ENCODE measurements at places on chromosomes 7 and 10.

- DNase-seq: peak; percentile 23
Observed at GRCh38 chr10:62560201-62560819, 186.1 kb downstream of the ZNF365 start.

DNA sequence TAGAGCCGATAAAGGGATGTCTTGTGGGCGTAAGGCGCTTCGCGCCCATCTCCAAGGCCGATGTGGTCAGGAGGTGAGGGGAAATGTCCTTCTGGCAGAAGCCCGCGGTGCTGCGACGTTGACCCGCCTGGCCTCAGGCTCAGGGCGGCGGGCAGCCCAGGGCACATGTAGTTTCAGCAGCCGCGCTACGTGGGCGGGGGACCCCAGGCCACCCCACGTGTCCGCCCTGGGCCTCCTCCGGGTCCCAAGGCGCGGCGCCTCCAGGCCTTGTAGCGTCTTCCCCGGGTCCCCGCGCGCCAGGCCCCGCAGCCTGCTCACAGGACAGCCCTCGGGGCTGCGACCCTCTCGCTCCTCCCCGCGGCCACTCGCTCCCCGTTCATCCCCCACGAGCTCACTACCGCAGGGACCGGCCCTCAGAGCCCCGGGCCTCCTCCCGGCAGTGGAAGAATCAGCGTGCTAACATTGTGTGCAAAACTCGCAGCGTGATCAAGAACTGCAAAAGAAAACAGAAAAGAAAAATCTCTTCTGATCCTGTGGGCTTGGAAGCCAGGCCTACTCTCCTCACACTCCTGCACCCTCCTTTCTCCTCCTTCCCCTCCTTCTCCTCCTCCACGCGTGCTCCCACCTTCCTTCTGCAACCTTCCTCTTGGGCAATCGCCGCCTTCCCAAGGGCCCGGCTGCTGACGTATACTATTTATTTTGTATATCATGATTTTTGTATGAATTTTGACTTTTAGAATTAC is 4.4 kb upstream of the TBX20 start:
- no peak for DNase-seq

DNA sequence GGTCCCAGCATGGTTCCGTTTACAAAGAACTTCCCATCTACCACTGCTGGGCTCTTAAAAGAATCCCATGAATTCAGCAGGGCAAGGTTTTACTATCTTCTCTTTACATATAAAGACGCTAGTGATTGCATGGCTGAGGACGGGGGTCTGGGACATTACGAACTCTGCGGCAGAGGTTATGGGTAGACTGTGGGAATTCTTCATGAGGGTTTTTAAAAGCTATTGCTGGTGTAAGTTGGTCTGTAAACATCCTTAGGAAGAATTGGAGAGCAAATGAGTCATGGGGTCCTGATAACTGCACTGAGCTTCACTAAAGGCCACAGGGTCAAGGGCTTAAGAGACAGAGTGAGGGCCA is 53.1 kb upstream of the TMEM72 start:
- no peak for DNase-seq

DNA sequence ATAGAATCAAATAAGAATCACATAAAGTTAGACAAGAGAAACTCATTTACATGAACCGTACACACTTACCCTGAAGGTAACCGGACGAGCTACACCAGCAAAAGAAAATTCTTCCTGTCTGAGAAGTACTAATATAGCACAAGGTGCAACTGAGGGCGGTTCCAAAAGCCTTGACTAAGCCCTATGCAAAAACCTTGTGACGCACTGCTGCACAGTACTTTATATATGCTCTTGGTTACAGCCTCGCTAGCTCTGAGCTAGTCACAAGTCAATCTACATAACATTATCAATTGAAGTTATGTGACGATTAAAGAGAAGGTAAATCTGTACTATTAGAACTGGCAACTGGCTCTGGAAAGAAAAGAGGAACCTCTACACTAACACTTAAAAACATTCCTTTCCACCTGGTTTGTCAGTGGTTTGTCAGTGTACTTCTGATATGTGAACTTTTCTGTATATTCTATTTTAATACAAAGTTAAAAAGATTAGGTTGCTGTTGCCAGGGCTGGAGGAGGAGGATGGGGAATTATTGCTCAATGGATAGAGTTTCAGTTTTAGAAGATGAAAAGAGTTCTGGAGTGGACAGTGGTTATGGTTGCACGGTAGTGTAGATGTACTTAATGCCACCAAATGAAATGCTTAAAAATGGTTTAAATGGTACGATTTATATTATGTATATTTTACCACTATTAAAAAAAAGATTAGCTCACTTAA is 21.6 kb downstream of the NT5C3A start:
- DNase-seq: no peak

DNA sequence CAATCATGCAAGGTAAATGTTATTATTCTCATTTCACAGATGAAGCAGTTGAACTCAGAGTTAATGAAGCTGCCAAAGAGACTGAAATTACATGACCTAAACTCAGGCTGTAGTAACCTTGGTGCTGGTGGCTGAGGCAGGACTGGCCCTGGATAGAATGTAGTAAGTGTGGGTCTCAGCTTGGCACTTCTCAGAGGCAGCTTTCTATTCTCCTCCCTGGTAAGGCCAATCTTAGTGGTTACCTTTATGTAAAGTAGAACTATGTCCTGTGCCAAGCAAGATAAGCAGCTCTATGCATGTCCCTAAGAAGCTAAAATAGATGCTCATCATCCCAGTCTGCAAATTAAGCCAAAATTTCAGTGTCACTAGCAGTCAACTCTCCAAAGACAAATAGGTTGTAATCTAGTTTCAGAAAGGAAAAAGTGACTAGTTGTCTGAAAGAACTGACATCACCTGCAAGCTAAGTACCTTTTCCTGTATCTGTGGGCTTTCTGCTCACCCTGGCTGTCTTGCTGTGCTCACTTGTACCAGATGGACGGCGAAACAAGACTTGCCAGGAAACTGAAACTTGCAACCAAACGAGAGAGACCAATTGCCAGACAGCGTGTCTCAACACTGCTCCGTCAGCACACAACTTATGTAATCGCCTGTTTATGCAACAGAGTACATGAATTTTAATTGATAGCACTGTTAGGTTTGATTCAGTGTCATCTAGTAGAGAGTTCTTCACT is 43.7 kb downstream of the CH25H start:
- DNase-seq: no peak

DNA sequence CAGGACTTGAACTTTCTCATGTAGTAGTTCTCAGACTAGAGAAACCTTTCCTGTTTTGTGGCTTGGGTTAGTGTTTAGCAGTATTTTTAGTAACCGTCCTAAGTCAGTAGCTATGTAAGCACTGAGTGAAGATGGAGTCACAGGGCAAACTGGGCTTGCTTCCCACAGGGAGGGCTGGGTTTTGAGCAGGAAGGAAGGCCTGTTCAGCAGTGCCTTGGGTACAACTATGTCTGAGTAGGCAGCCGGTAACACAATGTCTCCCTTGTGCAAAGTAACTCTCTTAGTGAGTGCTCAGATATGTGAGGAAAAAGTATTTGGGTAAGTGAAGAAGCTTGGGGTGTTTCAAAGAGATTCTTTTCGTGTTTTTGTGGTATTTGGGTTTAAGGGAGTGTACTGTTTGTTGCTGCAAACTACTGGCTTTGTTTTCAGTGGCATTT is 96.4 kb downstream of the CCSER2 start:
- peak; percentile 97 for DNase-seq

Data from astrocyte of the hippocampus (primary cell).